Fibroblast of mammary gland (primary cell): ENCODE measurements at places on chromosomes 5 and 9.

DNA sequence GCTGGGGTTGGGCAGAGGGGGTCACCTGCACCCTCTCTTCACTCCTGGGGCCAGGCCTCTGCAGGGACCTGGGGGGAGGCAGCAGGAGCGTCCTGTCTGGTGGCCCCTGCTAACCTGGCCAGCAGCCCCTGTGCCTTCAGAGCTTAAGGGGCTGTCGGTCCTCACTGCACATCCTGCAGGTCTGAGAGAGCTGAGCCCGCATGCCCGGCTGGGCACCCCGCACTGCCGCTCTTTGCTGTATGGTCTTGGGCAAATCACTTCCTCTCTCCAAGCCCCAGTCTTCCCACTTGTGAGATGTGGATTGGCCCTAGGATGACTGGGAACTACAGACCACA, 7.9 kb downstream of the FLT4 start:
- no peak for DNase-seq

DNA sequence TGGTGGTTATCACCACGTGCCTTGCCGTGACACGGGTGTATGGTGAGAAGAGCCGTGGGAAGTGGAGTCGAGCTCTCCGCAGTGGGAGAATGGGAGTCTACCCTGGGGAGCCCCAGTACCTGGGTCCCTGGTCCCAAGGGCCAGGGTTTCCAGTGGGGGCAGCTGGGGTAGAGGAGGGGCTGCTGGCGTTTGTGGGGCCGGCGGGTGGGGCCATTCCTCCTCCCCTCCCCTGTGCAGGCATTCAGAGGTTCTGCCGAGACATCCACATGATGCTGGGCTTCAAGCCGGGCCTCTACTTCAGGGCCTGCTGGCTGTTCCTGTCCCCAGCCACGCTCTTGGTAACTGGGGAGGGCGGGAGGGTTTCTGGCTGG, 14.7 kb downstream of the SLC6A7 start:
- no peak for DNase-seq

GRCh38 chr9:14452539-14452938, 138.6 kb upstream of the NFIB start:
- DNase-seq = no peak

GRCh38 chr9:133333011-133333410, 3.0 kb downstream of the SURF6 start:
- DNase-seq = no peak

DNA sequence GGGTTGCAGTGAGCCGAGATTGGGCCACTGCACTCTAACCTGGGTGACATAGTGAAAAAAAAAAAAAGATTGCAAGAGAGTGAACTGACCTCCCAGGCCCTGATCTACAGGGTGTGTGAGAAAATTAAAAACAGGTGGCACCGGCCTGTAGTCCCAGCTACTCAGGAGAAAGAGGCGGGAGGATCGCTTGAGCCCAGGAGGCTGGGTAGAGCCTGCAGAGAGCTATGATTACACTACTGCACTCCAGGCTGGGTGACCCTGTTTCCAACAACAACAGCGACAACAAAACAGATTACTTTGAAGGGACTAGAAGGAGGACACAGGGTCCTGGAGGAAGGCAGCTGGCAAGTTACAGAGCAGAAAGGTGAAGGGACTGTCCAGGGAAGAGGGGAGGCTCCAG, 42.2 kb upstream of the FABP6 start:
- DNase-seq = peak; percentile 29

GRCh38 chr5:83834306-83834705, 113.7 kb upstream of the HAPLN1 start:
- no peak for DNase-seq
